HCEC 1CT (cell line): ENCODE measurements at places on chromosomes 3 and 15.

- no peak for DNase-seq
Observed at GRCh38 chr3:10319804-10320203, 1.1 kb downstream of the SEC13 start.

- DNase-seq, result peak; percentile 16
Observed at GRCh38 chr15:57559875-57560274, 31.8 kb upstream of the MYZAP start.

DNA sequence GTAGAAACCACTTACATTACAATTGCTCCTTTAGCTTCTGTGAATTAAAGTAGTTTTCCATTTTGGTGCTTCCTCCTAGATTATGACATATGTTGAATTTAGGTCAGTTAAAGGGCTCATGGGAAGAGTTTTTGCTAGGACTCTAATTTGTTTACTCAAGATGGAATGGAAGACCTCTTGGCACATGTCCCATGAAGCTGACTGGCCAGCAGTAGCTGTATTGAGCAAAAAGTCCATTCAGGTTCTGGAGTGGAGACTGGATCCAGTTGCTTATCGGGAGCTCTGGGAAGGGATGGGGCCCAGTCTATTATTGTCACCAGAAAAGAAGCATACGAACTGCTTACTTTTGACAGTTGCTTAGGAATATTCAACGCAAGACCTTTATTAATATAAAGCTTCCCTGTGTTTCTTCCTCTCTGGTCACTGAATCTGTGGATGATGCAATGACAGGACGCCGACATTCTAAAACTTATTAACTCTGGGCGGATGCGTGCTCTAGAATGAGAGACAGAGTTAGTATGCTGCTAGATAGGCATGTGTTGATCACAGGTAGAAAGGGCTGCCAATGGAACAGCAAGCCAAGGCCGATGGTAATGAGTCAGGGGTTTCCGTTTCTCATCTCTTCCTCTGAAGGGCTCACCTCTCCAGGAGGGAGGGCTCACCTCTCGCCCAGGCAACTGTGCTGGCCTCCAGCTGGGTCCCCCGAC lies 155.8 kb downstream of the NR1D2 start:
- peak; percentile 27 for DNase-seq

DNA sequence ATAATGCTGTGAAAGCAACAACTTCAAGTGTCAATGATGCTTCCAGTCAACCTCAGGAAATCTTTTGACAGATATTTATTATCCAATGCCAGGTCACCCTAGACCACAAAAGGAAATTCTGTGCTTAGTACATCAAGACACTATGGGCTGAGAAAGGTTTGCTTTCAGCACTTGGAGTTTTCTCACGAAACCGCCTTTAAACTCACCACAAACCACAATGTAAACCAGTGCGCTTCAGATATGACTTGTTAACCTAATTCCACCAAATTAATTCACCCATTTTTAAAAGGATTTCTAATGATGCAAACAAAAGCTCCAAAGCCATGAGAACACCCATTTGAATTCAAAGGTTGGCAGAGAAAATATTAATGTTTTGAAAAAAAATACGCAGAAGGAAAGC lies 292.9 kb upstream of the NR2F2 start:
- DNase-seq, result no peak

- no peak for DNase-seq
Observed at GRCh38 chr3:4979428-4980228, at the start of gene BHLHE40. Gene BHLHE40 (plus strand): TSS chr3:4979437. CDS start chr3:4979719, 282 bp downstream.

DNA sequence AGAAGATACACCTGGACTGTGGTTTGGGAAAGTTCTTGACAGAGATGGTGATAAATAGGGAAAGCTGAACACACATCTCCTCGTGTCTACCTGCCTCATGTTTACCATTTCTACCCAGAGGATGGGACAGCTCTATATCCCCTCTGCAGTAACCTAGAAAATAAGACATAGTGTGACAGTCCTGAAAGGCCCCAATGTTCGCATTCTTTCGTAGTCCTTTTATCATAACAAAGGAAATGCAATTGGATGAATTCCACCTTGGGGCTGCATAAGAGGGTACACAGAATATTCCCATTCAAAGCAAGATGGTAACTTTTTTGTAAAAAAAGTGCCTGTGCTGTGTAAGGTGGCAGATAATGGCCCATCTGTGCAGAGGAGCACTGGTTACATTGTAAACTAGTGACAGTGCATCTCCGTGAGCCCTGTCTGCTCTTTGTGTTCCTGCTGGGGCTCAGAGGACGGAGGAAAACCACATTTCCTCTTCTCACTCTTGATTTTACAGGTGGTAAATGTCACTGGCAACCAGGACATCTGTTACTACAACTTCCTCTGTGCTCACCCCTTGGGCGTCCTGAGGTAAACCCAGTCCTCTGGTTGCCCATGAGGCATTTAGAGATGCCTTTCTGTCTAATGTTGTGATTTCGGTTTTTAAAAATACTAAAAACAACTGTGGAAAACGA lies 74.3 kb downstream of the SIDT1 start:
- no peak for DNase-seq

DNA sequence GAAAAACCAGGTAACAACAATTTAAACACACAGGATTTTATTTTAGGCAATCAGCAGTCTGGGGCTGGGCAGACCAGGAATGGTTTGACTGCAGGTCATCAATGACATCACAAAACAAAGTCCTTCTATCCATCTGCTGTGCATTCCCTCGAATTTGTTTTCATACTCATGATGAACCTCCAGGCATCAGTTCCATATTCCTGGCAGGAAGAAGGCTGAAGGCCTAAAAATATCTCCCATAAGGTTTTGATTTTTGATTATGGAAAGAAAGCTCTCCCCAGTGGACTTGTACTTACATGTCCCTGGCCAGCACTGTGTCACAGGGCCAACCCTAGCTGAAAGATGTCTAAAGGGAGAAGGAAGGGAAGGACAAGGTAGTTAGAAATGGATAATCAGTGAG lies 107.4 kb downstream of the PEAK1 start:
- DNase-seq, result no peak

DNA sequence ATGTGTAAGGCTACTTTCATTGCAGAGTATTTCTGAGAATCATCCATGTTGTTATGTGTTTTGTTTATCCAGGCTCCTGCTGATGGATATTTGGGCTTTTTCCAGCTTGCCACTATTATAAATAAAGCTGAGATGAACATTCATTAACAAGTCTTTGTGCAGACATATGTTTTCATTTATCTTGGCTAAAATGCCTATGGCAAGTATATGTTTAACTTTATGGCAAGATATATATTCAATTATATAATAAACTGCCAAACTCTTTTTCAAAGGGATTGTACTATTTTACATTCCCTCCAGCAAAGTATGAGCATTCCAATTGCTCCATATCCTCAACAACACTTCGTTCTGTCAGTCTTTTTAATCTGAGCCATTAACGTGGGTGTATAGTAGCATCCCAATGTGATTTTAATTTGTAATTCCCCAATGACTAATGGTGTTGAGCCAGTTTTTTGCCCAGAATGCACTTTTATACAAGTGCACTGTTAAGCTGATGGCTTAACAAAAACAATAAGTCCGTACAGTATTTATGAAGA lies 452.4 kb downstream of the SHQ1 start:
- DNase-seq, result peak; percentile 30

DNA sequence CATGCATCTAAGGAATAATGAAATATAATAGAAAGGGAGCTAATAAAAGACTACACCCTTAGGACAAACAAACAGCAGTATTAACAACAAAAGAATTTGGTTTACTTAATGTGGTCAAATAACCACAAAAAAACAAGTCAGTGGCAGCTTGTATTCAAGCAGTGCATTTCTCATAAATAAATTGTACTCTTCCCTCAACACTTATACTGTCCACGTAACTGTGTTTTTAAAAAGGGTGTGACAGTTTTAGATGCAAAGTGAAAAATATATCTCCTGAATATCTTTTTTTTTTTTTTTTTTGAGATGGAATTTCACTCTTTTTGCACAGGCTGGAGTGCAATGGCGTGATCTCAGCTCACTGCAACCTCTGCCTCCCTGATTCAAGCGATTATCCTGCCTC lies 698.2 kb upstream of the CADM2 start:
- no peak for DNase-seq

DNA sequence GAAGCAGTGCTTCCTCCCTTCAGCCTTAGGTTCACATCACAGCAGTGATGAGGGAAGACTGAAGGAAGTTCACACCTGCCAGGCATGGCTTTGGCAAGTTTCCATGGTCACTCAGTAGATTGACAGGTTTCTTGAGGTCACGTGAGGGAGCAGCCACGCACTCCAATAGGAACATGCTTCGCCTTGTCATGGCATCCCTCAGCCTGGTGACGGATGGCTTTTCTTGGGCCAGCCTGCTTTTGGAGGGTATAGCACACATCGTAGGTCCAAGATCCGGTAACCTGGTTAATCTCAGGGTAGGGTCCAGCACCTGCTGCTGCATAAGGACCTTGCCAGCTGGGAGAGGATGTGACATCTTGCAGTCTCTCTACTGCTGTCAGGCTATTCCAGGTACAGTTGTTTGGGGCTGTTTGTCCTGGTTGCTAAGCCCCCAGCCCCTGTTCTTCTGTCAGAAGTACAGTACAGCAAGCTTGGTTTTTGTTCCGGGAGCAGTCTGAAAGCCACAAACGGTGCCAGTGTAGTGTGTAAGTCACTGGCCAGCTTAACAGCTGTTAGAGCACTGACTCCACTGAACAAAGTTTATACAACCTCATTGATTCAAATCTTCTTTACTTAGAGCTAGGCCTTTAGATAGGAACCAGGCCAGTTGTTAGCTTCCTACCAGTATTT lies 42.3 kb downstream of the PSMD6 start:
- DNase-seq, result no peak

GRCh38 chr15:86159468-86159867 lies 79.8 kb downstream of the AGBL1 start:
- no peak for DNase-seq

DNA sequence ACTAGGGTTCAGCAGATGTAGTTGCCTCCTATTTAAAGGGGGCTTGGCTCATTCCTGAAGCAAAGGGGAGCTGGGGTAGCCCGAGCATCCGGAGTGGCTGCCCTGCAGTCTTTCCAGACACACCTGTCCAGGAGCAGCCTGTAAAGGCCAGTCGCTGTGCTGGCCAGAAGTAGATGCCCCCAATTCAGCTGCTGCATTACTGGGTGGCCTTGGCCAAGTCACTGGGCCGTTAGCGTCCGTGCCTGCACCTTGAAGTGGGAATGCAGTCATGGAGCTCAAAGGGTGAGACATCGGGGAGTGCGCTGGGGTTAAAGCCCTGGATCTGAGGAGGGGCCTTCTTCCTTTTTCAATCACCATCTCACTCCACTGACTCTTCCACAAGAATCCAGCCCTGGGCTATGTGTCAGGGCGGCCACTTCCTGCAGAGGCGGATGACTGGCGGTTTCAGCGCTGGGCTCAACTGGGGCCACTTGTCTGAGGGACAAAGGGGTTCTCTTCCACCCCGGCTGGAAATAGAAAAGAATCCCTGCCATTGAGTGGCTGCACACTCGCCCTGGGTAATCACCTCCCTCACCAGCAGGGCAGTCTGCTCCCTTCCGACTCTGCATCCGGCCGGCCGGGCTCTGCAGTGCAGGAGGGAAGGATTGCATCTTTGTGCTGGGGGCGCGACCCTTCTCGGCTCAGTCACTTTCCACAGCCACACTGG lies 11.8 kb downstream of the ALDH1A3 start:
- no peak for DNase-seq

DNA sequence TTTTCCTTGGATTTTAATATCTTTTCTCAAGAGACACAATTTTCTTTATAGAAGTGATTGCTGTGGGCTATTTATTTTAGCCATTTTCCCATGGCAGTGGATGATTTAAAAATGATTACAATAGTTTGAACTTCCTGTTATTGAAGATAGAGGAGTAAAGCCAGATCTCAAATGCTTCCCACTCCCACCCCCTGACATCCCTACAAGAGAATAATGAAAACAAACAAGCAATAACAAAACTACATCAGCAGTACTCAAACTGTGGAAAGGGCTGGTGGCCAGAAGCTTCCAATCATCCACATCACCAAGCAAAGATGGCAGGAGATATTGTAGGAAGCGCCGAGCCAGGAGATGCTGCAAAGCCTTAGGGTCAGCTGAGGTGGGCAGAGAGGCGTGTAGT lies 831.1 kb upstream of the NR2F2 start:
- DNase-seq, result no peak

DNA sequence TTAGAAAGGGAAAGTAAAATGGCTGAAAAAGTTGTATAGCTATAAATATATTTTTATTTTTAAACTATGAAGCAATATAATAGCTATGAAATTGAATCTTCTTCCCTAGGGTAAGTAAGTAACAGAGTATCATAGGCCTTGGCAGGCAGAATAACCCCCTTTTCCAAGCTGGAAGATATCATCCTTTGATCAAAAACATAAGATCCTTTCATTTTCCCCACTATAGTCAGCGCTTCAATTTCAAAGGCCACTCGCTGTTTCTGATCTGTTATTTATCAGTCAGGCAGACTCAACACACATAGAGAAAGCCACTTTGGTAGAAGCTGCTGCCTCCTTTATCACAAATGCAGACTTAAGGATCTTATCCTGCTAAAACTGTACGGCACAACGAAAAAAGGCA lies 74.0 kb upstream of the UBE2E2 start:
- DNase-seq, result no peak

- DNase-seq, result peak; percentile 70
Observed at GRCh38 chr3:111850537-111850936, 8.5 kb upstream of the PHLDB2 start.

- DNase-seq, result peak; percentile 58
Observed at GRCh38 chr3:190586631-190587011, 72.7 kb downstream of the IL1RAP start.

GRCh38 chr3:68728343-68728742 lies 204.0 kb downstream of the TAFA4 start:
- no peak for DNase-seq

GRCh38 chr15:43751885-43752284 lies 5.6 kb downstream of the PDIA3 start:
- no peak for DNase-seq
